ENCODE measurements at places on chromosomes 16 and 17. TPM values are rescaled to one million over a fixed set of nuclear protein-coding genes. Genes with fewer than 3 reads are reported as not detected.

LGALS9B gene
- total RNA-seq, result not detected

HOXB9 gene
- total RNA-seq, result 1.9 TPM

ZG16 gene
- not detected for total RNA-seq

MYL11 gene
- 0.69 TPM for total RNA-seq

HOXB8 gene
- total RNA-seq, result not detected

CDRT15L2 gene
- not detected for total RNA-seq
